SJCRH30 (cell line): ENCODE measurements at places on chromosomes 7 and 10. TPM values are rescaled to one million over a fixed set of nuclear protein-coding genes. Genes with fewer than 3 reads are reported as not detected.
A peak's percentile ranks its signal among the peaks of the same experiment; 100 is the strongest.

Gene CLRN3
- not detected in 2 replicates for total RNA-seq

Gene IPMK
- 6.1 and 6.5 TPM in 2 replicates for total RNA-seq

Gene PPP1R3C
- 5.7 and 5.9 TPM in 2 replicates for total RNA-seq

Gene NAPEPLD
- 5.3 and 12.5 TPM in 2 replicates for total RNA-seq

Gene PARD3
- 58.7 and 63.9 TPM in 2 replicates for total RNA-seq

Gene RPEL1
- total RNA-seq: not detected in 2 replicates

Gene GNAT3
- total RNA-seq: not detected in 2 replicates

GRCh38 chr7:137753575-137753947 lies 93.2 kb downstream of the DGKI start:
- H3K4me1 ChIP-seq: no peaks in the 10 kb centered on the region
- H3K4me3 ChIP-seq: no peak overlapping the region
- peaks cover 16% of the 10 kb centered on the region; the same call in 1 of the 2 replicates for H3K27me3 ChIP-seq
- no peaks in the 10 kb centered on the region for H3K36me3 ChIP-seq

DNA sequence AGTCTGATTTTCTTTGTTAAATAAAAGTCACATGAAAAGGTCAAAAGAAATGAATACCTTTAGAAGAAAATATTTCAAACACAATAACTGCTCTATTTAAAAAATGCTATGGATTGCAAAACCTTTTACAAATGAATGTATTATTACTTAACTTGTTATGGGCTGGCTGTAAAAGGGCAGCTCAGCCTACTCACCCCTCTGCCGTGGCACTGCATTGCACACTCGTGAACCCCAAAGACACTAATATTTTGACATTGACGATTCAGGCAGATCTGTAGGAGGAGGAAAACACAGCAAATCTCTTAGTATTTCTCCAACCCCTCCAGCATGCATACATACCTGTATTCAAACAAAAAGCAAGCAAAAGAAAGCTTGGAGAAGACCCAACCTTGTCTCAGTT lies 149.5 kb downstream of the FANK1 start:
- no peaks in the 10 kb centered on the region for H3K4me1 ChIP-seq
- H3K27ac ChIP-seq: no peak overlapping the region
- H3K27me3 ChIP-seq: no peaks in the 10 kb centered on the region

DNA sequence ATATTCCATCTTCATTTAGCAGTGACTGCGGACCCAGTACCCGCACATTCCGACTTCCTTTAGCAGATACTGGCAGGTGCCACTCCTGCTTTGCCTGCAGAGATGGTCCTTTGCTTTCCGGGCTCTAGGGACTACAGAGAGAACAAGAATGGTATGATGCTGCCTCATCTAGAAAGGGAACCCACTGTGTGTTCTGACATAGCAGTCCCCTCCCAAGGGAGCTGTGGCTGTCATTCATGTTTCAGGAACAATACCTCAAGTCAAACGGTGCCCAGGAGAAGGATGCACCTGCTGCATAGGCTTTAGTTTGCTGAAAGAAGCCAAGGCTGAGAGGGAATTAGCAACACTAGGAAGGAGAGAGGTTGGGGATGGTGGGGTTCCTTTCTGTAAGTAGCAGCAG lies 15.9 kb upstream of the TMEM72 start:
- H3K27ac ChIP-seq: no peak overlapping the region
- no peaks in the 10 kb centered on the region for H3K36me3 ChIP-seq
- DNase-seq: no peak
- H3K4me3 ChIP-seq: no peak overlapping the region

DNA sequence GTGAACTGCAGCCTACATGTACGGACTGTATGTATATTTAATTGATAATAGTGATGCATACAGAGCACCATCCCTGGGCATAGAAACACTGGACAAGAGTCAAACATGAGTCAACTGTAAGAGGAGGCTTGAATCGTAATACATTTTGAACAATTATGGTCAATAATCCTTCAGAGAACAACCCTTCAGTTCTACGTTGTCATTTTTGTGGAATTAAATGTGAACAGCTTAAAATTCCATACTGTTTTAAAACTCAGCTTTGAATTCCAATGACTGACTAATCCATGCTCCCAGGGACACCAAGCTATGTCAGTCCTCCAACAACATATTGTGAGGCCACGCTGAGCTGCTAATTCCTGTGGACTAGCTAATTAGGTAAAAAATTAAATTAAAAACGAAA lies 41.5 kb upstream of the KMT2E start:
- DNase-seq: no peak
- H3K4me3 ChIP-seq: no peak overlapping the region

GRCh38 chr7:22853674-22854157 lies 31.1 kb upstream of the TOMM7 start:
- peak overlapping the region; percentile 69 for H3K4me3 ChIP-seq
- no peaks in the 10 kb centered on the region for H3K27me3 ChIP-seq
- peak overlapping the region; percentile 80 for H3K27ac ChIP-seq
- H3K4me1 ChIP-seq: peaks cover 24% of the 10 kb centered on the region
